ENCODE measurements at places on chromosomes 5 and 9.

- no peak for DNase-seq
Observed at GRCh38 chr5:179918742-179919486, 11.2 kb upstream of the TBC1D9B start.

DNA sequence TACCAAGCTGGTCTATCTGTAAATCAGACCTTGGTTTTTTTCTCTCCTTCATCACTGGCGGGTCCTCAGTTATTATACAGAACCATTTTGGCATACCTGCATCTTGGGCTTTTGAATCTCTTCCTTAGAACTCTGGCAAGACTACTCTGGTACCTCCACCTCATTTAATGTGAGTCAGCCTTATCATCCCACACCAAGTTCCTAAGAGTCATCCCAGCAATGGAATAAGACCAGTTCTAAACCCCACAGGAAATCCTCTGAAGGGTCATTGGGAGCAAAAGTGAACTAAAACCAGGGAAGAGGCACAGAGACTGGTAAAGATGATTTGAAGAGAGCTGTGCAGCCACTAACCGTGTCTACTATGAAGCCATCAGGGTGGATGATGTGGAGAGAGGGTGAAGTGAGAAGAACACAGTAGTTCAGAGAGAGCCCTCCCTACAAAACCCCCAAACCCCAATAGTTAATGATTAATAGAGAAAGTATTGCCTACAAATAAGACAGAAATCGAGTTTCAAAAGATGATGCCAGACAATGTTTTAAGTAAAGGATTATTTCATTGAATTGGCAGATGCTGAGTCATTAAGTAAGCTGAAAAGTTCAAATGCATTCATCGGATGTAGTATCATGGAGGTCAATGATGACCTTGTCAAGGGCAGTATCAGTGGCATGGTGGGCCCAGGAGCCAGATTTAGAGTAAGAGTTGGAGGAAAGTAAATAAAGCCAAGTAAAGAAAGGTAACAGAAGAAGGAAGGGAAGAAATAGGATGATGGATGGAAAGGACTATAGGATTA is 85.4 kb downstream of the PCSK1 start:
- DNase-seq: no peak

DNA sequence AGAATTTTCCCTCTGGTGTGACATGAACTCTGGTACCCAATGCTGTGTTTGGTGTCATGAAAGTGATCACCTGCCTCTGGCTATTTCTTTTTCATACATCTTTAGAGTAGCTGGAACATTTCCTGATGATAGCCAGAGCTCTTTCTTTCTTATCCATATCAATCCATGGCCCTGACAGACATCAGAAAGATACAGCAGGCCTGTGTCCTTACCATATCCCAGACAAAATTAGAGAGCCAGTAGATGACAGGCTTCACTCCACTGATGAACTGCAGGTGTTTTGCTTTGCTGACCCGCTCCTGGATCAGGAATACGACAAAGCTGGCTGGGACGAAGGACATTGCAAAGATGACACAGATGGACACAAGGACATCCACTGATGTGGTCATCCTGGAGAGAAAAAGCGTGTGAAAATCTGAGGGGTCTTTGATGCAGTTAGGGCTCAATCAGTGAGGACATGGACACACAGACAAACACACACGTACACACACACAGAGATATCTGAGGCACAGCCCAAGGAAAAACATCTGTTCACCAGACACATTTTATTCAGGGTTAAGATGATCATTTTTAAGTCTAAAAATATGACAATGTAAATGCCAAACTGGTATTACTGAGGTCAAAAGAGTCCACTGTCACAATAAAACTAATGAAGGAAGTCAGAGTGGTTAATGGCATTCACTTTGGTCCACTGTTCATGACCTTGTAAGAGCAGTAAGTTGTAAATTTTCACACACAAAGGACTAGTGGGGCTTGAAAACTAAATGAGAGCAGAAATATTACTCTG is 34.5 kb downstream of the NIPSNAP3B start:
- DNase-seq: no peak

- DNase-seq: peak; percentile 59
Observed at GRCh38 chr5:132776131-132776937, 705 bp downstream of the SEPTIN8 start.

DNA sequence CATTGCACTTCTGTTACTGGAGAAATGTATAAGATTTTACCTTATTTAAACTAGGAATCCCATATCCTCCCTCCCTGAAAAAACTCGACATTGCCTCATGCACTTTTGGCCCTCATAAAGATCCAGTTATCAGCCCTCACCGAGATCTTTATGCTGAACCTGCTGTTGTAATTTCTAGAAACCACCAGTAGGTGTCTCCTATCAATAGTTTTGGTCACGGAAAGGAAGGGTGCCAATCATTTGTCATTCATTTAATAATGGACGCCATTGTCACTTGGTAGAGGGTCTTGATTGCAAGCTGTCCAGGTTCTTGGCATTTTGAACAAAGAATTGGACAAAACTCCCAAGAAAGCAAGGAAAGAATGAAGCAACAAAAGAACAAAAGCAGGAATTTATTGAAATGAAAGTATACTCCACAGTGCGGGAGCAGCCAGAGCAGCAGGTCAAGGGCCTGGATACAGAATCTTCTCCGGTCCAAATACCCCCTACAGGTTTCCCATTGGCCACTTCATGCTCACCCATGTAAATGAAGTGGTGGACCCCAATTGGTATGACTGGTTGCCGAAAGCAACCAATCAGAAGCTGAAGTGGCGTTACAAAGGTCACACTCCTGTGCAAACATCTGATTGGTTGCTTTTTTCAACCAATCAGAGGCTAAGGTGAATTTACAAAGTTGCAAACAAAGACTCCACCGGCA is 524.3 kb downstream of the PSAT1 start:
- DNase-seq: peak; percentile 61

DNA sequence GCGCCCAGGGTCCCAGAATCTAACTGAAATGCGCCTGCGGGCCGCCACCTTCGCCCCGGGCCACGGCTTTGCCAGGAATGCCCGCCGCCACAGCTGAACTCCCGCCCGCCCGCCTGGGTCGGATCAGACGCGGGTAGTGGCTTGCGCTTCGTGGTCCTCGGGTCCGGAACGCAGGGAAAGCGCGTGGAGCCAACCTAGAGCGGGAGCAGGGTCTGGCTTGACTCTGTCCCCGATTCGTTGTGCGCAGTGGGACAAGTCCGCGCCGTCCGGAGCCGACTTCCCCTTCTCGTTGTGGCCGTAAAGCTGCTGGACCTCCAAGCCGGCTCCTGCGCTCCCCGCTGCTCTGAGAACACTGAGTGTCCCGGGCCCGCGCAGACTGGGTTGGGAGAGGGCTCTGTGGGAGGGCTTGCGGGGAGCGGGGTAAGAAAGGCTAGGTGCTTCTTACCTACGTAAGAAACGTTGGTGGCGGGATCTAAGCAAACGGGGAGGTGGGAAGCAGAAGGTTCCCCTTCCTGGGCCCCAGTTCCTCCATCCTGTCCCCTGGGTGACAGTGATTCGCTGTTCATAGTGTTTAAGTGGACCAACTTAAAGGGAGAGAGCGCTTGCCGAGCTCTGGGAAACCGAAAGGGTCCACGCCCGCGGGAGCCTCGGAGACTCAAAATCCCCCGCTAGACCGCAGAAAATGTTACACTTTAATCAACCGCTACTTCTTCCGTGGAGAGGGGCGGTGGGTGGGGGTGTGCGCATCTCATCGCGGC is 4.4 kb upstream of the FOXE1 start:
- DNase-seq: no peak

- no peak for DNase-seq
Observed at GRCh38 chr9:32989660-32990059, 11.8 kb downstream of the APTX start.

DNA sequence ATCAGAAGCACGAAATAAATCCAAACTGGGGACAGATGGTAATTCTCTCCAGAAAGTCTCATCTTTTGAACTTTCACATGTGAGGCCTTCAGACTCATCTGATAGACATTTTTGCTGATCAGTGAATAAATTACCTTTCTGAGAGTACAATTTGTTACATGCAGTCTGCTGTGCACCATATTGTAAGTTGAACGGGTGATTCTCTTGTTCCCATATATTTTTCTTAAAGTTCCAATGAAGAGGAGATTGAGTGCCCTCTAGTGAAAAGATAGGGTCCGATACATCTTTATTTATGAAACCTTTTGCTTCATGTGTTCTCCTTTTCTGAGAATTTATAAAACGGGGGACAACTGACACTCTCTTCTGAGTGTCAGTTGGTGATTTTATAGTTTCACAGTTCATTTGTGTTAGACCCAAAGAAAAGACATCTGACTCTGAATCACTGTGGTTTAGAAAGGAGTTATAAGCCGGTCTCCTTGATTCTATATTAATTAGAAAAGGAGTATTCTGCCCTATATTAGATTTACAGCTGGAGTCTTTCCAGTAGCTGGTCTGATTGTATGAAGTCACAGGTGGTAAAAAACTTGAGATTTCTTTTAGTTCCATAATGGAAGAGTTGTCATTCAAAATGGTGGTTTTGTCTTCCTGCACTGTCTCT is 30.4 kb downstream of the GNG10 start:
- peak; percentile 64 for DNase-seq

DNA sequence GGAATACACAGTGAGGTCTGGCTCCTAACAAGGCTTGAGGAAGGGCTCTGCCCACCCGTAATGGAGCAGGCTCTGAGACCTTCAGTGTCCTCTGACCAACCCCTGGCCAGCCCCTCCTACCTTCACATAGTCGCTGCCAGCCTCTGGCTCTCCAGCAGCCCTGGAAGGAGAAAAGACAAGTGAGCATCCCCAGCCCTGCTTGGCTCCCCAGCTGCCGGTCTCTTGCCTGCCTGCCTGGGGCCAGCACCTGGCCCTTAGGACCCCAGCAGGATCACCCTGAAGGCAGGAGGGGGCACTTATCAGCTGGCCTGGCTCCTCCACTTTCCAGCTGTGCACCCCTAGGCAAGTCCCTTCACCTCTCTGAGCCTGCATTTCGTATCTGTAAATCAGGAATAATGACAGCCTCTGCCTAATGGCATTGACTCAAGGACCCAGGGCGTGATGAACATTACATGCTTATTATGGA is 16.9 kb downstream of the SH2D3C start:
- DNase-seq: no peak

DNA sequence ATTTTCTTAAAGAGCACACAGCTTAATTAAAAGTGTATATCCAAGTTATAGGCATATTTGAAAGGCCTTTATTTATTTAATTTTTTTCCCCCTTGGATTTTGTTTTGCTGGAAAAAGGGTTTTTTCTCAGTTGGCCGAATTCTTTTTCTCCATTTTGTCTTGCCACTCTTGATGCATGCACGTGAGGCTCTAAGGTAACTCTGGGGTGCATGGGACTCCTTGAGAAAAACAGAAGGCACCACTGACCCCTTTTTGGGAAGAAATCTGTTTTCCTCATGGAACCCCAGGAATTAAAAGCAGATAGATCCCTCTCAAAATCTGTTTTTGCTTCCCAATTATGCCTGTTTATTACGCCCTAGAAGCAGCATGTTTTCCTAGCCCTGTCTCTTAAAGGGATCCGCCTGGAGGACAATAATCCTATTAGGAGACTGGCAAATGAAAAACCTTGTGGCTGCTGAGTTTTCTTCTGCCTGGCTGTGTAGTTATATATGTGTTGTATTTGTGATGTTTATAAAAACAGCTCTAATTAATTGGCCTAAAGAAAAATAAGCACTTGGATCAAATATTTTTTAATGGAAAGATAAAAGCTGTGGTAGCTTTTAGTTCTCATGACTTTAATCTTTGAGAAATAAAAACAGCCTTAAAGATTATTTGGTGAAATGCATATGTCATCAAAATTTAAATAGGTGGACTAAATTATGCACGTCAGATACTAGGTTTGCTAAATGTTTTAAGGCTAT is 435.1 kb upstream of the CDH9 start:
- no peak for DNase-seq

- DNase-seq: no peak
Observed at GRCh38 chr5:132283423-132284043, 10.7 kb upstream of the SLC22A4 start.

DNA sequence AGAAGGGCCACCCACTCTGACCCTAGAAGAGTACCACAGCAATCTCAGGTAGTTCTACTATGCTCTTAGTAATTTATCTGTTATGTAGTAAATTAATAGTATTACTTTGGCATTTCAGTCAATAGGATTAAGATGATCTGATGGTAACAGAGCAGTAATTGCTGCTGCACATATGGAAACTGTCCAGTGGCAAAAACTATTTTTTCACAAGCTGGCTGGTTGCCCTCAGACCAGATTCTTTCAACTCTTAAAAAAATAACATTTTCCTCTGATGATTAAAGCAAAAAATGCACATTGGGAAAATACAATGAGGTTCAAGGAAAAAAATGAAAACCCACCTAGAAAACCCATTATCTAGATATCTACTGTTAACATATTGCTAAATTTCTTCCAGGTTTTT is 19.7 kb downstream of the GLRA1 start:
- DNase-seq: no peak

- DNase-seq: no peak
Observed at GRCh38 chr9:72788966-72789735, 163.7 kb downstream of the ALDH1A1 start.

DNA sequence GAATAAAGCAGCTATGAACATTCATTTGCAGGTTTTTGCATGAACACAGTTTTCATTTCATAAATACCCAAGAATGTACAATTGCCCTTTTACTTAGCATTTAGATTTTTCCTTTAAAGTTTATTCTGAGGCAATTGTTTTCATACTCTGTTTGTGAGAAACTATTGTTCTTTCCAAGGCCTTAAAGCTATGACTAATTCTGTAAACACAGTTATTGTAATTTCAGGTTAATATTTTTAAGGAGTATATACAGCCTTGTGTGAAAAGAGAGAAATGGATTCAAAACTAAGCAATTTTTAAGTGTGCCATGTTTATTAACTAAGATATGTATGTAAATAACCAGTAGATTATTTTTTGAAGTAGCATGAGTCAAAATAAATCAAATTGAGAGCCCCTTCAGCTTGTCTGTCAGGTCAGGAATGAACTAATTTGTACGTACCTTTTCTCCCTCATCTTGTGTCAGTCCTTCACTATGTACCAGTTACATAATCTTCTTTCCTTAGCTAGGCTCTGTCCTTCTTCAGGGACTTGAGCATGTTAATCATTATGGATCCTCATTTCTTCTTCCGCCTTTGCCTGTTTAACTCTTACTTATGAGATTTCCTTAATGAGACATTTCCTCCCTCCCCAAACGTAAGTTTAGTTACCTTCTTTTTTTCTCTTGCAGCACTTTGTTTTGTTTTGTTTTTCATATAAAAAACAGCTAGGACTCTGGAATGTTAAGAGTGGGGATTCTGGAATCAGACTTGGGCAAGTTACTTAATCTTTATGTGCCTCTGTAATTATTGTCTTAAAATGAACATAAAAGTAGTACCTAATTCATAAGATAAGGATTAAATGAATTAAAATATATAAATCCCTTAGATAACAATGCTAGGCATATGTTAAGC is 63.6 kb downstream of the NIPBL start:
- DNase-seq: no peak

GRCh38 chr5:133111299-133111698 is 59.5 kb downstream of the HSPA4 start:
- DNase-seq: peak; percentile 87

GRCh38 chr5:109907731-109908130 is 218.0 kb downstream of the MAN2A1 start:
- peak; percentile 21 for DNase-seq

- no peak for DNase-seq
Observed at GRCh38 chr9:115275753-115276152, 157.8 kb upstream of the TNC start.
